ENCODE measurements at places on chromosomes 6 and 20. TPM values are rescaled to one million over a fixed set of nuclear protein-coding genes. Genes with fewer than 3 reads are reported as not detected.

CLPSL1 gene
- total RNA-seq = not detected

BICRAL gene
- 10.2 TPM for total RNA-seq

DEFB128 gene
- total RNA-seq = not detected

PRPH2 gene
- total RNA-seq = 0.09 TPM

DBNDD2 gene
- 43.4 TPM for total RNA-seq

PPP1R3D gene
- 2.6 TPM for total RNA-seq

TFAP2D gene
- total RNA-seq = not detected

NTSR1 gene
- total RNA-seq = 0.38 TPM

PPP1R3G gene
- 0.04 TPM for total RNA-seq

TMEM74B gene
- total RNA-seq = 18.3 TPM

GRCh38 chr20:39944861-39945260 lies 744.2 kb downstream of the MAFB start:
- no peak for DNase-seq

- peak; percentile 42 for DNase-seq
Measured at GRCh38 chr6:118551063-118552053, 3.3 kb downstream of the PLN start.

GRCh38 chr20:41048461-41049301 lies 20.1 kb downstream of the TOP1 start:
- no peak for DNase-seq

DNA sequence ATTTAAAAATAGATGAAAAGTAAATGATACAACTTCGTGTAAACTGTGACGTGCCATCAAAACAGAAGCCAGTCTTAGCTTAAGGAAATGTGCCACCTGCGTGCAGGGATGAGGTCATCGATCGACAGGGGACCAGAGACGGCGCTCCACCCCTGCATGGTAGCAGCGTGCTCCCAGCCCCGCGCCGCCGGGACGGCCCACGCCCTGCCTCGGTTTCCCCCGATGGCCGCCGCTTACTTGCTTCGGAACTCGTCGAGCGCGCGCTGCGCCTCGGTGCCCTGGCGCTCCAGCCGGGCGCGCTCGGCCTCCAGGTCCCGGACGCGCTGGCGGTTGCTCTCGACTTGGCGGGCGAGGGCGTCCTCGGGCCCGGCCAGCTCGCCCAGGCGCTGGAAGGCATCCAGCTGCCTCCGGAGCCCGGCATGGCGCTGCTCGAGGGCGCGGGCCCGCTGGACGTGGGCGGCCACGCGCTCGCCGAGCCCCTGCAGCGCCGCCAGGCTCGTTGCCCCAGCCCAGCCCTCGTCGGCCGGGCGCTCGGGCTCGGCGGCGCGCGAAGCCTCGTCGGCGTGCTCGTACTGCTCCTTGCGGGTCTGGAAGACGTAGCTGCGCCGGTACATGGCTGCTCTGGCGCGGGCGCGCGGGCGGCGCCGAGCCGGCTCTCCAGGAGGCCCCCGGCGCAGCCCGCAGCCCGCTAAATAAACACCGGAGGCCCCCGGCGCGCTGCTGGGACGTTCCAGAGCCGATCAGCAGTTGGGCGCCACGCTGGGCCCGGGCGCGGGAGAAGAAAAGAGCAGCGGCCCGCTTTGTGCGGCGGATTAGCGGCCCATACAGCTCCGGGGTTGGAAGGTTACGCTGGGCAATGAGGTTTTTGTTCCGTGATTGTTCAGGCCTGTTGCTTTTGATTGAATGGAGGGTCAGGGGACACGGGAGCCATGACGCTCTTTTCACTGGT lies at the start of gene BFSP1:
TSS of gene BFSP1 (minus strand) at position 664 of the 949 bp plus-strand sequence. CDS start at position 614, 50 bp downstream.
- DNase-seq = no peak

DNA sequence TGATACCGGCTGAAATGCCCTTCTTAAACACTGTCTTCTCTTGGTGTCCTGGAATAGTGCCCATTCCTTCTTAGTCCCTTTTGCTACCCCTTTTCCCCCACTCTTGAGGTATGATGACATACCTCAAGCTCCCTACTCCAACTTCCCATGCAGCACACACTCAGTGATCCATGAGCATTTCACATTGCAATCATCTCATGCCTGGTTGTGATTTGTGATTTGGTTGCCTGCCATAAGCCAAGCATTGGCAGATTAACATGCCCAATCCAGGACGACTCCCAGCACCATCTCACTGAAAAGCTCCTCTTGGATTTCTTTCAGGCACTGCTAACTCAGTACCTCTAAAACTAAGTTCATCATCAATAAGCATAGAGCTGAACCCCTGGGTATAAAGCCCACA lies 14.7 kb upstream of the PTPRA start:
- no peak for DNase-seq

DNA sequence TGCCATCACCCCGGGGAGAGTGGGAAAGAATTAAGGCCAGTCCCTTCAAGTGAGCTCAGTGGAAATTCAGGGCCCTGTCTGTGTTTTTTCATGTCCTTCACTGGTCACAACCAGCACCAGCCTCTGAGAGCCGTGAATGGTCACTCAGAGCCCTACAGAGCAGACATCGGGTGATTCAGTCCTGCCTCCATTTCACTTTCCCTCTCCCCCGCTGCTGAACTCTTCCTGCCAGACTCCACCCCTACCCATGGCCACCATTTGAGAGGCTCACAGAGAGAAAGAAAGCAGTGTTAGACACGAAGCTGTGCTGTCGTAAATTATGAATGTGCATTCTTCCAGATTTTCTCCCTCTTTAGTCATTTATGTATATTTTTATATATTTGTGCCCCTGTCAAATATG lies 5.4 kb downstream of the R3HDML start:
- no peak for DNase-seq

DNA sequence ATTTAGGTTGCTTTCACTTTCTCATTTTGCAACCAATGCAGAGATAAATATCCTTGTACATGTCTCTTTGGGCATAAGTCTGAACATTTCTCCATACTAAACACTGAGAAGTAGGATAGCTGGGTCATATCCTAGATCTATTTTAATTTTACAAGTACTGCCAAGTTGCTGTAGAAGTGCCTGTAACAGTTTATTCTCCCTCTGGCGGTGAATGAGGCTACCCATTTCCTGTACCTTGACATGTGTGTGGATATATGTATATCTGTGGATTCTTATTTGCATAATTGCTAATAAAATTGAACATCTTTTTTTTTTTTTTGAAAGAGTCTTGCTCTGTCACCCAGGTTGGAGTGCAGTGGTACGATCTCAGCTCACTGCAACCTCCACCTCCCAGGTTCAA lies 48.0 kb upstream of the PNRC1 start:
- DNase-seq = no peak

GRCh38 chr20:52847731-52848359 lies 124.3 kb upstream of the TSHZ2 start:
- DNase-seq = no peak

GRCh38 chr6:27157459-27158315 lies 89.8 kb upstream of the PRSS16 start:
- DNase-seq = peak; percentile 67

DNA sequence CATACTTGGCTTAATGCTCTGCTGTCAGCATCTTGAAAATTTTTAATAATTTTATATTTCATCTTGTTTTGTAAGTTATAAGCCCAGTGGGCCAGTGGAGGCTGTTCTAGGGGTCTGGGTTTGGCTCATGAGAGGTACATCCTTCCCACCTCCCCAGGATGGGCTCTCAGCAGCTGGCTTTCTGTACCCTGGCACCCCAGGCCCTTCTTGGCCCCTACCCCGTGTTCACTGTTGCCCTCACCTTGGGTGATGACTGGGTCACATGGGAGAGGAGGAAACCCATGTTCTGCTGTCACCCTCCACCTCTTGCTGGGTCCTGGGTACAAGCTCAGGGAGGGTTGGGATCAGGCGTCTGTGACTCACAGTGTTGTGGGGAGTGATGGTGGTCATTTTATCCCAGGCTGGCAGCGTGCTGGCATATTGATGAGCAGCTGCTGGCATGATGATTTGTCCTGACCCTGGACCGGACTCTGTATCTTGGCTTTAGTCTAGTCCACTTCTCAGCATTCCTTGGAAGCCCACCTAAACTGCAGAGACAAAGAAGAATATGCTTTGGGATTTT lies 34.6 kb downstream of the SLC16A10 start:
- no peak for DNase-seq

DNA sequence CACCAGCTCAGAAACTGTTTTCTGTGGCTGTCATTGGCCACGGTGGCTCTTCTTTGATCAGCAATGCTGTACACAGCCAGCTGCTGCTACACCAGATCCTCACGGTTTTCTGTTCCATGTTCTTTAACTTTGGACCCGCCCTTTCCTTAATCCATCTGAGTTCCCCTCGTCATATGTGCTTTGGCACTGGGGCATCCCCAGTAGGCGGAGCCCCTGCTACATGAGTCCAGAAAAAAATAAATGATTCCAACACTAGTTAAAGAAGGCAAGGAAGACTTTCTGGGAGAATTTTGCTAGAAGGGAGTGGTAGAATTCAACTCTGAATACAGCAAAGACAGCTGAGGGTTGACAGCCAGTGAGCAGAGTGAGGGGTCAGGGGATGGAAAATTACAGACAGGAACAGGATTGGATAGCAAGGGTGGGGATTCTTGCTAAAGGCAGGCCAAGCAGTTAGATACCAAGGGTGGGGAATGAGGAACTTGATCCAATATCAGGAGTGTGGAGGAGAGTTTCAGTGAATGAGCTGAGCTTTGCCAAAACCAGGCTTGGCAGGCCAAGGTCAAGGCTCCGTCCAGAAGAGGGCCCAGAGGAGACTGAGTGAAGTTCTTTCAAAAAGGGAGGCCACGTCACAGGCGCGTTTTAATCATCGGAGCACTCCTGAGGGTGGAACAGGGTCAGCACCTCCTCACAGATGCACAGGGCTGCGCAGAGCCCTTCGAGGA lies 391.8 kb downstream of the CDH4 start:
- no peak for DNase-seq

GRCh38 chr20:25081065-25081729 lies 744 bp downstream of the VSX1 start:
- no peak for DNase-seq

GRCh38 chr6:101706576-101706975 lies 313.1 kb downstream of the GRIK2 start:
- DNase-seq = no peak

- no peak for DNase-seq
Measured at GRCh38 chr6:136440203-136440602, 110.0 kb downstream of the MAP7 start.

GRCh38 chr20:12012241-12013222 lies 94.8 kb downstream of the BTBD3 start:
- peak; percentile 44 for DNase-seq

- no peak for DNase-seq
Measured at GRCh38 chr6:116467096-116467495, 5.9 kb downstream of the CALHM6 start.

GRCh38 chr20:35088231-35089145 lies 4.1 kb downstream of the TRPC4AP start:
- DNase-seq = no peak

GRCh38 chr6:146357578-146358430 lies 185.8 kb upstream of the RAB32 start:
- no peak for DNase-seq

GRCh38 chr6:169365567-169366257 lies 112.1 kb upstream of the THBS2 start:
- DNase-seq = no peak

DNA sequence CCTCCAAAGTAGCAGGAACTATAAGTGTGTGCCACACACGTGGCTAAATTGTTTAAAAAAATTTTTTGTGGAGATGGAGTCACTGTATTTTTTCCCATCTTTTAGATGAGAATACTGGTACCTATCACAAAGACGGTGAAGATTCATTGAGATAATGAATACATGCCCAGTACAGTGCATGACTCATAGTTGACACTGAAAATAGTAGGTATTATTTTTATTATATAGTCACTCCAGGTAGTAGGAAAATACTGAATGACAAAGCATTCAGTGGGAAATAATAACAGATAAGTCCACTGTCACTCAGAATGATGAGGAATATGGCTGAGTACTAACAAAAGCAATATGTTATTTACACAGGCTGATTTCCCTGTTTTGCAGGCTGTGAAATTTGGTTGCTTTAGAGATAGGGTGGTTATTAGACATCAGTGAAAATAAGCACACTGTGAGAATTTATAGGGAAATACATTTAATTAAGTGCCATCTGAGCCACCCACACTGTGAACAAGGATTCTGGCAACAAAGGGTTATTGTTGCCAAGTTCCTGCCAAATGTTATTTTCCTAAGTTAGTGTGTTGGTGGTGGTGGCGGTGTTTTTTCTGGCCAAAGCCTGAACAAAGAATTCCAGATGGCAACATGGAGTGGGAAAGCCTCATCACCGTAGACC lies 129.8 kb upstream of the FOXQ1 start:
- DNase-seq = no peak

- DNase-seq = peak; percentile 82
Measured at GRCh38 chr6:10886691-10887502, at the start of gene SYCP2L. TSS of gene SYCP2L (plus strand) at chr6:10887052. CDS start at chr6:10887127, 75 bp downstream.

DNA sequence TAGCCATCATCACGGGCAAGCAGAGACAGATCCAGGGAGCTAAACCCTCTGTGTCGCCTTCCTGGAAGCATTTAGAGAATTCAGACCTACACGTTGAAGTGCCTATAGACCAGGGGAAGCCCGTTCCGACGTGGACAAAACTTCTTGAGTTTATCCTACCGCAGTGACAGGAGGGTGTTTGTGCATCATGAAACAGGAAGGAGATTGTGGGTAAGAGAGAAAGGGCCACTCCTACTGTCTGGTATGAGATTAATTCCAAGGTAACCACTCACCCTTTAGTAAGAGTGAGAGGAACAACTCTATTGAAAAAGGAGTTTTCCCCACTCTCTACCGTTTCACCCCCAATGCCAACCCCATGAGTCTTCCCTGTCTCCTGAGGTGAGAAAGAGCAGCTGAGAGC lies 133.7 kb downstream of the TFAP2C start:
- no peak for DNase-seq

DNA sequence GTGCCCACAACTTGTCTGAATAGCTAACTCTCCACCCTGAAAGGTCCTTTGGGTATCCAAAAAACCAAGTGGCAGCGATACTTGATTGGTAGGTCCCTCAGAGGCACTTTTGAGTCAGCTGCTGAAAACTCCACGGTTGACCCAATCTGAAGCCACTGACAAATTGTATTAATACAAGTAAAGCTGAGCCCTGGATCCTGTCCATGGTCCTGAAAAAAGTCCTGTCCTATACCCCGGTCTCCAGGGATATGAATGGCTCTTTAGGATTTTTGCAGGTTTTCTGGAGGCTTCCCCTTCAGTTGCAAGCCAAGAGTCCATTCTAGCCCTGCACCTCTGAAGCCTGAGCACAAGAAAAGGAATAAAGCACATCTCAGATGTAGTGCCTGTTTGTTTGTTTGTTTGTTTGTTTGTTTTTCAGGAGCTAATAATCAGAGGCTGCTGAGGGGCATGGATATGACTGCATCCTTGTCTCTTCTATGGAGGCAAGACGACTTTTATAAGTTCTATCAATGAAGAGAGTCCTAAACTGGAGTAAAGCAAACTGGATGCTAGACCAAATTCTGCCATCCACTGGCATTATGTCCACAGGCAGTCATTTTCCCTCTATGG lies 1.7 kb upstream of the SLC12A5 start:
- DNase-seq = peak; percentile 54

GRCh38 chr6:27139756-27140579 lies 107.5 kb upstream of the PRSS16 start:
- DNase-seq = peak; percentile 76

DNA sequence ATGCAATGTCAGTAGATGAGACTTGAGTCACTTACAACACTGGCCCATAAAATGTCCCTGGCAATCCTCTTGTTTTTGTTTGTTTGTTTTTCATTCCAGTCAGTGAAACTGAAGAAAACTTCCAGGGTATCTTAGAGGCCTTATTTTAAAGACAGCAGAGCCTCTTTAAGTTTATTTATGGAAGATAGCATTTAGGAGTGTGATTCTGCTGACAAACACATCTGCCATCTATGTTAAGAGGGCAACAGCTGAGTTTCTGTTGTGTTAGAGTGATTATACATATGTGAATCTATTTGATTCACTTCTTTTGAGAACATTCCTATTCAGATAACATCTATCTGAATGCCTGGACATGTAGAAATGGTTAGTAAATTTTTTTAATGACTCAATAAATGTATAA lies 812.6 kb downstream of the TENT5A start:
- no peak for DNase-seq
